ENCODE measurements at places on chromosomes 3 and 15. TPM values are rescaled to one million over a fixed set of nuclear protein-coding genes. Genes with fewer than 3 reads are reported as not detected.

The KLHDC8B gene
- total RNA-seq: 53.7 TPM

The LYZL4 gene
- total RNA-seq: not detected

The SLC51A gene
- total RNA-seq: 0.24 TPM

The TIMMDC1 gene
- total RNA-seq: 57.3 TPM

The RBPMS2 gene
- total RNA-seq: not detected
